ENCODE measurements at places on chromosomes 5 and 9. TPM values are rescaled to one million over a fixed set of nuclear protein-coding genes. Genes with fewer than 3 reads are reported as not detected.
A peak's percentile ranks its signal among the peaks of the same experiment; 100 is the strongest.

Gene SH3RF2
- 62.0 TPM for total RNA-seq

- H3K36me3 ChIP-seq, result no peaks in the 10 kb centered on the region
- H3K27me3 ChIP-seq, result no peaks in the 10 kb centered on the region
- no peaks in the 10 kb centered on the region for H3K4me1 ChIP-seq
- no peak overlapping the region for H3K4me3 ChIP-seq
- DNase-seq, result peak; percentile 25
- H3K27ac ChIP-seq, result no peak overlapping the region
These were observed 1.3 kb upstream of the IL3 start for GRCh38 chr5:132059043-132059695.

Gene SMIM15
- total RNA-seq, result 25.2 TPM

DNA sequence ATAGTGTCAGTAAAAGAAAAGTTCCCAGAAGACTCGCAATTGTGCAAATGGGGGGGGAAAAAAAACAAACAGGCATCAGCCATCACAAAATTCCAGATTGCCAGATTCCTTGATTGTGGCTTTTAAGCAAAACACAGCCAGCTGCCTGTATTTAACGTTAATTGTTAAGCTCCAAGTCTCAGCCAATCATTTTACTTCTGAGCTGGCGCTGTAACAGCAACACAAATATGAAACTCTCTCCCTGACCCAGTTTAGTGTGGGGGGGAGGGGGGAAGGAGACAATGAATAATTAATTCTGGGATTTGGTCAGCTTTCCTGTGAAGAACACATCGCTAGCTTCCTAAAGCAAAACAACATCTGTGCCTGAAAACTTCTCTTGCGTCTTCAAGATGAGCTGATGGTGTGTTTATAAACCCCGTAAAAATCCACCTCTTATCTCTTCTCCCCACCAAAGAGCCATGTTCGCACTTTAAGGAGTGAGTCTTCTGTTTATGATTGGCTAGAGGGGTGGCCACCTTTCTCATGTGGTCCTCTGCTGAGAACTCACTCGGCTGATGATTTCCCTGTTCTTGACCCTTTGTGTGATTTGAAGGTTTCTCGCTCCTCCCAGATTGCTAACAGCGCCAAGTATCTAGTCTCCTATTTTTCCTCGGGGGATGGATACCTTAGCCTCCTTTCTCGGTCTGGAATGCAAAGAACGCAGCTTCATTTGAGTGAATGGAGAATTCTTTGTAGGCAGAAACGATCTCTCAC, 160.2 kb upstream of the DAPK1 start:
- peak; percentile 69 for DNase-seq
- peaks cover 22% of the 10 kb centered on the region for H3K4me1 ChIP-seq
- H3K36me3 ChIP-seq, result no peaks in the 10 kb centered on the region
- no peak overlapping the region for H3K27ac ChIP-seq
- H3K4me3 ChIP-seq, result peak overlapping the region; percentile 40
- H3K27me3 ChIP-seq, result no peaks in the 10 kb centered on the region

Gene SKP2
- 25.7 TPM for total RNA-seq

DNA sequence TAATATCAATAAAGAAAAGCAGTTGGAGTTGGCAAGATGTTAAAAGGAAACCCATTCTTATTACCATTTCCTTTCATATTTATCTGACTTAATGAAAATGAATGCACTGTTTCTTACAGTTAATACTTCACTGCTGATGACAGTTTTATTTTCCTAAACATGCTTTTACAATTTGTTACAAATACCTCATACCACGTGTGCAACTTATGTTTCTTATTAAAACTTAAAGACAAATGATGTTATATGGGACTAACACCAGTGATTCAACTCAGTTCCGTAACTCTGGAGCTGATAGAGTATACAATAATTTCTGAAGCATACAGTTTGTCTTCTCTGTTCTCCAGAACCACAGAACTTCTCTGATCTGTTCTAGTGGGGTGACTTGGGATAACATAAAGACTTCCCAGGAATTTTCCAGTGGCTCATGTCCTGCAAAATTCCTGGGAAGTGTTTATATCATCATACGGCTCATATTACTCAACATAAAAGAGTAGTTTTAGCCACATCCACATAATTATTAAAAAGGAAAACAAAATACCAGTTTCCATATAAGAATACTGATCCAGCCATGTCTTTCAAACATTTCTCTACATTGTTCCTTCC, 1259.0 kb upstream of the C9orf72 start:
- no peak for DNase-seq
- no peaks in the 10 kb centered on the region for H3K4me1 ChIP-seq
- H3K36me3 ChIP-seq, result no peaks in the 10 kb centered on the region
- H3K27me3 ChIP-seq, result no peaks in the 10 kb centered on the region

GRCh38 chr9:107214915-107215314, 68.2 kb upstream of the RAD23B start:
- H3K4me1 ChIP-seq, result no peaks in the 10 kb centered on the region
- H3K27me3 ChIP-seq, result no peaks in the 10 kb centered on the region
- no peak for DNase-seq
- no peaks in the 10 kb centered on the region for H3K36me3 ChIP-seq
- no peak overlapping the region for H3K27ac ChIP-seq
- H3K4me3 ChIP-seq, result no peak overlapping the region

DNA sequence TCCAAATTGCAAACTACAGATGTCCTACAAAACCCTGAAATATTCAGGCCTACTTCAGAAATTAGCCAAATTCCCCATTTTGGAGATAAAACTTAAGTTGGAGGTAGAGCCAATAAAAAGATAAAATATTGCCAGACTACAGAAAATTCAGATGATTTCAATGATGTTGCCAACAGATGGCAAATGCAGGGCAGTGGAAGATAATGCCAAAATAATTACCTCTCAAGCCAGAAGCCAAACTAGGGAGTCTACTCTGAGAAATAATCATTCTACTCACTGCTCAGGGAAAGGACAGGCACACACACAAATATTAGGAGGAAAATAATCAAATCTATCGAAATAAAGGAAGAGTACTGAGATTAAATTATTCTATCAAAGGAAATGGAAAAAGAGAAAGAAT, 347.5 kb upstream of the CCNG1 start:
- H3K4me1 ChIP-seq, result no peaks in the 10 kb centered on the region
- H3K27me3 ChIP-seq, result no peaks in the 10 kb centered on the region
- H3K4me3 ChIP-seq, result no peak overlapping the region
- no peak for DNase-seq
- H3K36me3 ChIP-seq, result no peaks in the 10 kb centered on the region

Gene NEUROG1
- total RNA-seq, result not detected

DNA sequence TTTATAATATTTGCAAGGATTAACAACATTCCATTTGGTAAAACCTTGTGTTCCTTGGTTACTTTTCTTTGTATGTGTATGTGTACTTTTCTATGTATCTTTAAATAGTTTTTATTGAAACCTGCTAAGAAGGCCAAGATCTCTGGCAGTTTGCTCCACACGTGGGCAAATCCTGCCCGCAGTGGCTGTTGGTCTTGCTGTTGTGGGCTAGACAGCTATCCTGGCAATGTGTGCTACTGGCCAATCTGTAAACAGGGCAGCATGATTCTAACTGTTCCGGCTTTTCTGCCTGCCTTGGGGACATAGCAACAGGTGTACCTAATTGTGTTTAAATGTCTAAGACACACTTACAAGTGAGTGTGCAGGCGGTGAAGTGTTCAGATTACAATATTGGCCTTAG, 286.6 kb downstream of the RFX3 start:
- H3K36me3 ChIP-seq, result peaks cover 12% of the 10 kb centered on the region
- no peak for DNase-seq
- H3K27ac ChIP-seq, result no peak overlapping the region
- H3K4me1 ChIP-seq, result no peaks in the 10 kb centered on the region

- H3K4me1 ChIP-seq, result no peaks in the 10 kb centered on the region
- no peaks in the 10 kb centered on the region for H3K27me3 ChIP-seq
- H3K27ac ChIP-seq, result no peak overlapping the region
- DNase-seq, result no peak
These were observed 53.5 kb downstream of the KIF4B start for GRCh38 chr5:155066886-155067595.

- H3K27me3 ChIP-seq, result no peaks in the 10 kb centered on the region
- peaks cover 100% of the 10 kb centered on the region for H3K36me3 ChIP-seq
- no peak overlapping the region for H3K4me3 ChIP-seq
- H3K27ac ChIP-seq, result no peak overlapping the region
- H3K4me1 ChIP-seq, result no peaks in the 10 kb centered on the region
- DNase-seq, result no peak
These were observed 18.0 kb downstream of the ORM2 start for GRCh38 chr9:114347675-114348074.

DNA sequence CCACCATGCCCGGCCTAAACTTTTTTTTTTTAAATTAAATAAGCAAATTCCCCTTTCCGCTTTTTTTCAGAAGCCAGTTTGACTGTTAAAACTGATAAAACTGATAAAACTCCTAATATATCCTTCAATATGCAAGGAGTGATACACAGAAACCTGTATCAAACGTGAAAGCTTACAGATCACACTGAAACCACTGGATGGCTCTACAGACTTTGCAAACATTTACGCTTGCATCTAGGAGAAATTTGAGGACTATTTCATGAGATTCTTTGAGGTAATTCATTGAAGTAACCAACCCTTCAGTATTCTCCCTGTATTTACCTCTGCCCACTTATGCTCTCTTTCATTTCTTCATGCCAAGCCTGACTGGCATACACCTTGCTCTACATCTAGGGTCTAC, 40.6 kb upstream of the CHD1 start:
- no peaks in the 10 kb centered on the region for H3K36me3 ChIP-seq
- H3K27ac ChIP-seq, result no peak overlapping the region
- peak; percentile 44 for DNase-seq
- H3K27me3 ChIP-seq, result no peaks in the 10 kb centered on the region
- H3K4me1 ChIP-seq, result peaks cover 4% of the 10 kb centered on the region

DNA sequence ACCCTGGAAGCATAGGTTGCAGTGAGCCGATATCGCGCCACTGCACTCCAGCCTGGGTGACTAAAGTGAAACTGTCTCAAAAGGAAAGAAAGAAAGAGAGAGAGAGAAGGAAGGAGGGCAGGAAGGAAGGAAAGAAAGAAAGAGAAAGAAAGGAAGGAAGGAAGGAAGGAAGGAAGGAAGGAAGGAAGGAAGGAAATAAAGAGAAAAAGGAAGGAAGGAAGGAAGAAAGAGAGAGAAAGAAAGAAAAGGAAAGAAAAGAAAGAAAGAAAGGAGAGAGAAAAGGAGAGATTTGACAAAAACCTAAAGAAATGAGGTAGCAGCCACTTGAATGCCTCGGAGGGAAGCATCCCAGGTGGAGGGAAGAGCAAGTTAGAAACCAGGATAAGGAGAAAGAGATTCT, 44.6 kb downstream of the MSX2 start:
- no peak for DNase-seq
- H3K27me3 ChIP-seq, result no peaks in the 10 kb centered on the region
- no peaks in the 10 kb centered on the region for H3K4me1 ChIP-seq

GRCh38 chr9:137140151-137141012, 1.4 kb downstream of the GRIN1 start:
- no peaks in the 10 kb centered on the region for H3K36me3 ChIP-seq
- H3K4me1 ChIP-seq, result peaks cover 11% of the 10 kb centered on the region
- H3K27ac ChIP-seq, result no peak overlapping the region
- no peak overlapping the region for H3K4me3 ChIP-seq

- peaks cover 17% of the 10 kb centered on the region for H3K4me1 ChIP-seq
- no peak overlapping the region for H3K27ac ChIP-seq
- peak; percentile 28 for DNase-seq
These were observed 206.4 kb downstream of the AOPEP start for GRCh38 chr9:94932652-94933510.

- H3K27ac ChIP-seq, result no peak overlapping the region
- H3K36me3 ChIP-seq, result no peaks in the 10 kb centered on the region
- no peak for DNase-seq
- no peaks in the 10 kb centered on the region for H3K4me1 ChIP-seq
- no peaks in the 10 kb centered on the region for H3K27me3 ChIP-seq
- no peak overlapping the region for H3K4me3 ChIP-seq
These were observed 57.1 kb upstream of the FSTL4 start for GRCh38 chr5:133669472-133669871.

- no peaks in the 10 kb centered on the region for H3K27me3 ChIP-seq
- H3K36me3 ChIP-seq, result no peaks in the 10 kb centered on the region
- DNase-seq, result peak; percentile 49
- H3K27ac ChIP-seq, result no peak overlapping the region
These were observed 295.7 kb upstream of the PTGER4 start for GRCh38 chr5:40383749-40384651.
